ENCODE measurements at places on chromosomes 4 and X. TPM values are rescaled to one million over a fixed set of nuclear protein-coding genes. Genes with fewer than 3 reads are reported as not detected.

DNA sequence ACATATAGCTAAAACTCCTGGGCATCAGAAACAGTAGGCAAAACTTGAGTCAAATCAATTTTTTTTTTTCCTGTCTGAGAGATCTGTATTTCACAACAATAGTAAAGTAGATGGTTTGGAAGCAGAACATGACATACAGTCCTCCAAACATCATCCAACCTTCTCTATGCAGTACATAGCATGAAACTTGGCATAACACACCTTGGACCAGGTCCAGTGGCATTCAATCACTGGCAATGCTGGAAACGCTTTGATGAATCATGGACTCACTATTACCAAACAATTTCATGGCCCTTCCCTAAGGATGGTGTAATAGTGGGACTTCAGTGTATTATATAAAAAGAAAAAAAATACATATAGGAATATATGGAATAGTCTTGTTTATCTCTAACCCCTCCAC lies 154.6 kb downstream of the FMR1NB start:
- no peak overlapping the region for H3K27ac ChIP-seq
- H3K36me3 ChIP-seq: no peaks in the 10 kb centered on the region
- no peak overlapping the region for H3K4me3 ChIP-seq
- H3K4me1 ChIP-seq: no peaks in the 10 kb centered on the region
- no peaks in the 10 kb centered on the region for H3K27me3 ChIP-seq
- DNase-seq: no peak

DNA sequence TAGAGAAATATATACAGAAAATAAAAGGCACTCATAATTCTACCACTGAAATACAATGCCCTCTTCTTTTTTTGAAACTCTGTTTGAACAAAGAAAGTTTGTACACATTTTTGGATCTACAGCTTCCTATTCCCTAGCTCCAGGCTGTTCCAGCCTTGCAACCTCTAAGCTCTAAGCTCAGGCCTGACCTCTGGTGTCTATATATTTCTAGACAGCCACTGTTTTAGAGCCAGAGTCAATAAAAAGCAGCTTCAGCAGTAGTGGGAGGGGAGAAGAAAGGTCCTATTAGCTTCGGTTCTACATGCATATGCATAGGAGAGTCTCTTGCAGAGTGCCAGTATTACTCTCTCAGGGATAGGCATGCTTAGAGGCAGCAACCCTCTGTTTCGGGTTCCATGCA lies 39.7 kb downstream of the CLDN2 start:
- peaks cover 2% of the 10 kb centered on the region for H3K36me3 ChIP-seq
- H3K27ac ChIP-seq: no peak overlapping the region
- no peak overlapping the region for H3K4me3 ChIP-seq
- no peak for DNase-seq
- H3K27me3 ChIP-seq: no peaks in the 10 kb centered on the region

DNA sequence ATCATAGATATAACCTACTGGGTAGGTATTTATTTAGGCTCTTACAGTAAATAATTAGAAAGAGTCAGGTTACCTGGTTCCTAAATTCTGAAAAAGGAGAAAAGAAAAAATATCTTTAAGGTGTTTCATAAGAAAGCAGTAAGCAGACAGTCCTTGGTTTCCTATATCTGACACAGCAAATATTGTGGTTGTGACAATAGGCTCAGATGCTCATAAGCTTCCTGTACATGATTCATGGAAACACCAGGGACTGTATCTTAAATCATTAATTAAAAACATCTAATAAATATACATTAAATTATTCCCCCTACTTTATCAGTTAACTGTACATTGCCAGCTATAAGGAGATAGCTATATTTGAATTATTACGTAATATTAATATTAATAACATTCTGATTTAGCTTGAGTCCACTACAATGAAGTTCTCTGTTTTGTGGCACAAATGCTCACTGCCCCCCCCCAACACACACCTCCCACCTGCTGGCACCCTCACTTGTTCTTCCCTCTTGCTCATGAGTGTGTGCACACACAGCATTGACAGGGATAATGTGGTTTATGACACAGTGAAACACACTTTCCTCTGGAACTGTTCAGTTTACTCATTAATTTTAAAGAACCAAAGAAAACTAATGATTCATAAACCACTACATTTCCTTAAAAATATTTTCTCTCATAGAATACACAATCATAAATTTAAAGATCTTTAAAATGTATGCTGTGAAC lies 187.4 kb downstream of the NR3C2 start:
- DNase-seq: no peak
- H3K27ac ChIP-seq: no peak overlapping the region
- H3K4me1 ChIP-seq: no peaks in the 10 kb centered on the region
- no peak overlapping the region for H3K4me3 ChIP-seq

- peaks cover 10% of the 10 kb centered on the region for H3K27me3 ChIP-seq
- H3K4me1 ChIP-seq: no peaks in the 10 kb centered on the region
- no peaks in the 10 kb centered on the region for H3K36me3 ChIP-seq
- no peak for DNase-seq
- no peak overlapping the region for H3K4me3 ChIP-seq
Measured at GRCh38 chr4:89511776-89512175, 204.2 kb upstream of the GPRIN3 start.

- H3K36me3 ChIP-seq: no peaks in the 10 kb centered on the region
- no peak overlapping the region for H3K4me3 ChIP-seq
- H3K4me1 ChIP-seq: peaks cover 19% of the 10 kb centered on the region
- no peak for DNase-seq
- H3K27ac ChIP-seq: no peak overlapping the region
Measured at GRCh38 chrX:19867411-19867732, 20.0 kb downstream of the SH3KBP1 start.

The SGMS2 gene
- not detected for total RNA-seq

The HAND2 gene
- not detected for total RNA-seq

The GYPB gene
- total RNA-seq: not detected

The UGT8 gene
- total RNA-seq: not detected
